ENCODE measurements at places on chromosomes 11 and 22.

- DNase-seq: no peak
Observed at GRCh38 chr22:21069375-21069774, 23.6 kb downstream of the LRRC74B start.

DNA sequence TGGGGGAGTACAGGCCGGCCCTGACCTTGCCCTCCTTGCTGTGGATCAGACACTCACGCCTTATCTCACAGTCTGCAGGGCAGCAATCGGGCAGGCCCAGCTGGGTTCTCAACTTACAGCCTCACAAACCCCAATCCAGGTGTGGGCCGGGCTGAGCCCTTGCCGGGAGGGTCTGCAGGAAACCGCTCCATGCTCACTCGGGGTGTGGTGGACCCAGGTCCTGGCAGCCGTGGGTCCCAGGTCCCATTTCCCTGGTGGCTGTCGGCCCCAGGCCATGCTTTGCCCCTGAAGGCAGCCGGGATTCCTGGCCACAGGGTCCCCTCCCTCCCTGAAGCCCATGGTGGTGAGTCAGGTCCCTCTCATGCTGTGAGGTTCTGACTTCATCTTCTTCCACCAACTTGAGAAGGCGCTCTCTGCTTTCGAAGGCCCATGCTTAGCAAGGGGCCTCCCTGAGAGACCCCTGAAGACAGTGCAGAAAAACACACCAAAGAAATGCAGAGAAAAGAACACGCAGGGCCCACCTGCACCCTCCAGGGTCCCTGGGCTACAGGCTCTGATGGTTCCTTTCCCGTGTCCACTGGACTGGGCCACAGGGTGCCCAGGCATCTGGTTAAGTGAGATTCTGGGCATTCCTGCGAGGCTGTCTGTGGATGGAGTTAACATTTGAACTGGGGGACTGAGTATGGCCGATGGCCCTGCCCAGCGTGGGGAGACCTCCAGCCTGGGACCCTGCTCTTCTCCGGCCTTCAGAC lies 588.2 kb downstream of the BRD1 start:
- DNase-seq: no peak

GRCh38 chr22:17754233-17754925 lies 19.9 kb downstream of the BID start:
- no peak for DNase-seq

- no peak for DNase-seq
Observed at GRCh38 chr11:120674542-120674941, 163.0 kb downstream of the GRIK4 start.

GRCh38 chr11:33734441-33735270 lies 1.6 kb downstream of the CD59 start:
- DNase-seq: no peak

- no peak for DNase-seq
Observed at GRCh38 chr11:95727111-95727510, 62.5 kb downstream of the FAM76B start.
